ENCODE measurements at places on chromosomes 12 and 14.

GRCh38 chr12:70507442-70507841, 129.8 kb downstream of the PTPRB start:
- peak; percentile 3 for DNase-seq

- no peak for DNase-seq
These were observed 167.4 kb upstream of the HMGA2 start for GRCh38 chr12:65656891-65657351.

GRCh38 chr12:129409281-129409680, 494.5 kb downstream of the TMEM132D start:
- DNase-seq: no peak

GRCh38 chr12:89731614-89732013, 23.0 kb upstream of the ATP2B1 start:
- no peak for DNase-seq

DNA sequence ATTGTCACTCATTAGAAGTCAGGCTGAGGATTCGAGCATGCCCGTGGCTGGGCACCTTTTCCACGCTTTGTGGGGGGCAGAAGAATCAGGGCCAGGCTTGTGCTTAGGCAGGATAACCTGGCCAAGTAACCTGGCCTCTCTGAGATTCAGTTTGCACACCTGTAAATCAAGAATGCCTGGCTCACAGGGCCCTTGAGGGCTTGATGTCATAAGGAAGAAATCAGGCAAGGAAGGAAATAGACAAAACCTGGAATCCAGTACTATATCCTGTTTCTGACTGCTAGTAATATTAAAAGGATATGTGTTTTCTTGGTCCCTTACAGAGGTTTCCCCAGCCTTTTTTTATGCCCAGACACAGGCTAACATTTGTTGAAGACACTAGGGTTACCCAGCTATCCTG, 91.9 kb downstream of the SAMD4A start:
- DNase-seq: no peak

DNA sequence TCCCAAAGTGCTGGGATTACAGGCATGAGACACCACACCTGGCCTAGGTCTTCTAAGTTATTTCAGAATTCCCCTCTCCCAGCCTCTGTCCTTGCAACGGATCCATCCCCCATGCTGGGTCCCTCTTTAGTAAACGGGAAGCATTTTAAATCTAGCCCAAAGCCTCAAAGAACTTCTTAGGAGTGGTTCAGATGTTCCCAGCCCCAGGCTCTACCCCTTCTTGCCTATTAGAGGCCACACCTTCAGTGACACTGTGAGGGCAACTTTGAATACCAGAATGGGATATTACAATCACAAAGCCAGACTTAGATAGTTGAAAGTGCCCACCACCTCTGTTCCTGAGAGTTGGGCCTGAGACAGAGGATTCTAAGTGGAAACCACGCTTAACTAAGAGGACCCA, 18.1 kb upstream of the SPPL3 start:
- no peak for DNase-seq

DNA sequence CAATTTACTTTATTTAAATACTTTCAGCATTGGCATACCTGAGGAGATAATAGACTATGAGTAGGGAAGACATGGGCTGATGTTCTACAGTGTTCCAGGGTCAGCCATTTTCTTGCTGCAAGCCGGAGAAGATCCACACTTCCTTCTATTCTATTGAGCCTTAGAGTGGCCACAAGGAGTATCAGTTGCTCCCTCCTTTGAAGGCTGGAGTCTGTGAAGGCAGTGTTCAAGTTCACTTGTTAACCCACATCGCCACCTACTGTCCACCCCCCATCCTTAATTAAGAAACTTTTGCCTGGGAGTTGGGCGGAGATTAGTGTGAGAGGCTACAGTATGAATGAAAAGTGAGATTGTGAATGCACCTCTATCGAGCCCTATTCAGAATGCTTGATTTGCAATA, 666.6 kb downstream of the NRXN3 start:
- DNase-seq: peak; percentile 75

GRCh38 chr12:124919521-124920352, 5.3 kb upstream of the UBC start:
- no peak for DNase-seq

- DNase-seq: no peak
These were observed 34.1 kb upstream of the SPTSSA start for GRCh38 chr14:34496007-34496678.

DNA sequence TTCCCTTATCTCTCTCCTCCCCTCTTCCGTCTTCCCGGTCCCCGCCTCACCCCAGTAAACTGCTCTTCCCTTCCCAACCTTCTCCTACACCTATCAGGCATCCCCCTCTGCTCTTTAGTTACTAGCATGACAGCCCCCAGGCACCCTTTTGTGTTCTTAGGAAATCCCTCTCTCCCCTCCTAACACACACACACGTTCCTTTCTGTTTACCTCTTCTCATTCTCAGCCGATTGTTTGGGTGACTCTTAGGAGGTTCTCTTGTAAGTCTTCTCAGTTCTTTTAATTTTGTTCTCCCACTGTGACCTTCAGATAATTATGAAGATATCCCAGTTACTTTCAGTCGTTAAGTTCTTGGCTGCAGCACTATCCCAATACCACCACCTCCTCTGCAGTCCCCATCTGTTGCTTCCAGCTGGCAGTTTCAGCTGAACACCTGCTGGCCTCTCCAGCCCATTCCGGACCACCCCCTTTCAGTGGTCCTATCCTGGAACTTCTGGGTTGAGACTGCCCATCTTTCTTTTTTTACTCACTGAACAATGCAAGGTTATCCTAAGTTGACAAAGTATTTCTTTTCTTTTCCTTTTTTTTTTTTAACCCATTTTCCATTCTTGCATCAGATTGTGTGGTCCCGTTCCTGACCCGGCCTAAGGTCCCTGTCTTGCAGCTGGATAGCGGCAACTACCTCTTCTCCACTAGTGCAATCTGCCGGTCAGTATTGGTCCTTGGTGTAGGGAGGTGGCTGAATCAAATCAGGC, 711 bp downstream of the MARS1 start:
- no peak for DNase-seq

Data from iPS DF 19.7 (cell line).